ENCODE measurements at places on chromosomes 5 and 9.

DNA sequence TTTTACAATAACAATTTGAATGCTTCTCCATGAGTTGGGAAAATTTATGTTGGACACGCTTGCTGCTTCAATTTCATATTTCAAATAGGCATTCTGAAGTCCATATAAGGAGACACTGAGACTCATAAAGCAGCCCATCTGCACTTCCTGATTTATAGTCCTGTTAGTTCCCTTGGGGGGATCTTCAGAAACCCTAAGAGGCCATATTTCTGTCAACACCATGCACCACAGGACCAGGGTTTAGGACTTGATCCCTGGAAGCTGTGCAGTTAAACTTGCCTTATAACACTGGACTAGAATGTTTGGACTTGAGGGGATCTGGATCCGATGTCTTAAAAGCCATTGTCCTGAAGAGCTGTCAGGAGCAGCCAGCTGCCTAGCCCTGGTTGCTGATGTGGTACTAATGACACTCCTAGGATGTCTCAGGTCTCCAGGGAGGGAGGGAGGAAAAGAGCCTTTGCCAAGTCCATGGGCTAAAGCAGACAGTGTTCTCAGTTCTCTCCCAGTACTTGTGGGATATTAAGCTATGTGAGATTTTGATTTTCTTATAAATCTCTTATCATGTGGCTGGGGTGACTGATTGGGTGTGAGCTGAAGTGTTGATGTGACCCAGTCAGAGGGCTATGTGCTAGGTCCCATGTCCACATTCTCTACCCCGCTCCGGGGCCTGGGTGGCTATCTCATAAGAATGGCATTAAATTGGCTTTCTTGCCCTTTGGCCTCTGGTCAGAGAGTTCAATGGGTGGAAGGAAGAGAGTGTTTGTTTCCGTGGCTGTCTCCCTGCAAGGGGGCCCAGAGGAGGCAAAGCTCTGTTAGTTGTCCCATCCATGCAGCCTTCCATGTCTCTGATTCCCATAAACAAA, 399.8 kb downstream of the OSTF1 start:
- DNase-seq, result no peak

DNA sequence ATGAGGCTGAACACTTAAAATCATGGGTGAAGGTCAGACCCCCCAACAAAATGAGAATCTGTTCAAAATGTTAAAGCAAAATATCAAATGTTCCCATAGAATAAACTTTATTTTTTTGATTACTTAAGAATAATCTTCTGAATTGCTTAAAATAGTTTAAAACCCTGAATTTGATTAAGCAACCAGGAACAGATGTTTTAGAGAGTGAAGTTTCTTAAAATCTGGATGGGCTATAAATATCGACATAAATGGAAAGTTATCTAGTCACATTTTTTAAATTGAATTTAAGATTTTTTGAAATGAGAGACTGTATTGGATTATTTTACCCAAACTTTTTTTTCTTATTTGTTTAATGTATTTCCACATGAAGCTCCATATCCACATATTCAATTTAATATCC, 98.5 kb downstream of the ADAMTS12 start:
- no peak for DNase-seq

- DNase-seq, result no peak
These were observed 502.8 kb downstream of the NTRK2 start for GRCh38 chr9:85172001-85172978.

GRCh38 chr5:173515526-173515925, 100.9 kb downstream of the BOD1 start:
- DNase-seq, result peak; percentile 82

DNA sequence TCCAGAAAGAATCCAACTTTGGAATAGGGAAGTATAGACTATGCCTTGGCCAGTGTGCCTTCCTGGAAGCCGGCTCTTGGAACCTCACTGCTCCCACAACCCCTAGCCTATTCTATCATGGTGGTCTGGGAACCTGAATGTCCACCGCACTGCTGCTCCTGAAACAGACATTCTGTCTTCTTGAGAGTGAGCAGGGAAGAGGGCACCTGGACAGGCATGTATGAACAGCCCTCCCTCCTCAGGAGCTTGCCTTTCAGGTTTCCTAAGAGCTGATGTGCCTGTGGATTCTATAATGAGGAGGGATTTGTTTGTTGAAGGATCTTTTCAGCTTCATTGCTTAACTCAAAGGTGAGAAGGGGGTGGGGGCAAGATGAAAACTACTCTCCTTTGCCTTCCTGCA, 55.1 kb upstream of the XPA start:
- no peak for DNase-seq

- DNase-seq, result peak; percentile 42
These were observed 524 bp downstream of the PRR7 start for GRCh38 chr5:177447066-177447610.

GRCh38 chr9:35495984-35496383, 6.1 kb downstream of the RUSC2 start:
- no peak for DNase-seq

DNA sequence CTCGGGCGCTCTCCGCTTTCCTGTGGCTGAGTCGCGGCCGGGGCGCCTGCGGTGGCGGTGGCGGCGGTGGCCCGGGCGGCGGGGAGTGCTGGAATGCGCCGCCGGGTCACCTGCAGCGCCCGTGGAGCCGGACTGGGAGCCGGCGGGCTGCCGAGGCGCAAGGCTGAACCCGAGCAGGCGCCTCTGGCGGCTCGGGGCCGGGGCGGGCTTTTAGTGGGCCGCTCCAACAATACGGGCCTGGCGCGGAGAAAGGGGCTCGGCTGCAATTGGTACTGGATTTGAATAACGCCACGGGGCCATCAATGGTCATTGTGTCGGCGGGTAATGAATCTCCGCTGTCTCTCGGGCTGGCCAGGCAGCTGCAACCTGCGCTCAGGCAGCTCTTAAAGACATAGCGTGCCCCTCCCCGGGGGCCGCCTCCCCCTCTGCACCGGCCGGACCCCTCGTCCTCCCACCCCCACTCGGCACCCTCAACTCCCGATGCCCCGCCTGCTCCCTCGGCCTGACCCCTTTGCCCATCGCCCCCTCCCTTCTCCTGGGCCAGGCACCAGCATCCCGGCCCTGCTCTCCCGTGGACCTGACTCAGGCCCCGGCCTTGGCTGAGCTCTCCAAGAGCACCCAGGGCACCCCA, 22.1 kb downstream of the URM1 start:
- no peak for DNase-seq

DNA sequence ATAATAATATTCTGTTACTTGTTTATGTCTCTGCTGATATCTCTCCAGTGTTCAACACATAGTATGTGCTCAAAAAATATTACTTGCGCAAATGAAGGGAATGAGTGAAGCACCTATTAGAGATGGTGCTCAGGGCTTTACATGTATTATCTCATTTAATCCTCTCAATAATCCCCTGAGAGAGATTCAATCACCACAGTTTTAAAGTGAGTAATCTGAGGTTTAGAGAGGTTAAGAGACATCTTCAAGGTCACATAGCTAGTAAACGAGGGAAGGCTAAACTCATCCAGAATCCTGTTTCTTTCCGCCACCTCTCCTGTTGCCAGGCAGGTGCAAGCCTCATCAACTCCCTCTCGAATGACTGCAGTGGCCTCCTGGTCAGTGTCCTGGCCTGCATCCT, 82.0 kb downstream of the UGCG start:
- DNase-seq, result no peak

GRCh38 chr5:43075319-43076293, 35.5 kb upstream of the ANXA2R start:
- DNase-seq, result peak; percentile 59

- DNase-seq, result peak; percentile 78
These were observed 77.0 kb downstream of the OXCT1 start for GRCh38 chr5:41793141-41793770.

GRCh38 chr5:58469896-58470295, 10.0 kb upstream of the PLK2 start:
- no peak for DNase-seq

DNA sequence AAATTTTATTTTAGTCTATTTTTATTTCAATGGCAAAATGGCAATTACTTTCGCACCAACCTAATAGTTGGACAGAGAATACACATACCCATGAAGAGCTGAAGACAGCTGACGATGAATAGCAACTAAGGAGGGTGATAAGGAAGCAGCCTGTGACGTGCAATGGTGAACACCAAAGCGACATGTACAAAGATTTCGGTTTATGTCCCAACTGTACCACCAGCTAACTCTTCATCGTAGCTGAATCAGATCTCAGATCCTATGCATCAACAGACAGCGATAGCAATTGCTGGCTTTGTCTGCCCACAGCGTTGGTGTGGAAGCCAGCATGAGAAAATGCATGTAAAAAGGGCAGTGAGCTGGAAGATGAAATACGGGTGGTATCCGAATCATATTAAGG, 130.6 kb upstream of the ANKH start:
- no peak for DNase-seq

DNA sequence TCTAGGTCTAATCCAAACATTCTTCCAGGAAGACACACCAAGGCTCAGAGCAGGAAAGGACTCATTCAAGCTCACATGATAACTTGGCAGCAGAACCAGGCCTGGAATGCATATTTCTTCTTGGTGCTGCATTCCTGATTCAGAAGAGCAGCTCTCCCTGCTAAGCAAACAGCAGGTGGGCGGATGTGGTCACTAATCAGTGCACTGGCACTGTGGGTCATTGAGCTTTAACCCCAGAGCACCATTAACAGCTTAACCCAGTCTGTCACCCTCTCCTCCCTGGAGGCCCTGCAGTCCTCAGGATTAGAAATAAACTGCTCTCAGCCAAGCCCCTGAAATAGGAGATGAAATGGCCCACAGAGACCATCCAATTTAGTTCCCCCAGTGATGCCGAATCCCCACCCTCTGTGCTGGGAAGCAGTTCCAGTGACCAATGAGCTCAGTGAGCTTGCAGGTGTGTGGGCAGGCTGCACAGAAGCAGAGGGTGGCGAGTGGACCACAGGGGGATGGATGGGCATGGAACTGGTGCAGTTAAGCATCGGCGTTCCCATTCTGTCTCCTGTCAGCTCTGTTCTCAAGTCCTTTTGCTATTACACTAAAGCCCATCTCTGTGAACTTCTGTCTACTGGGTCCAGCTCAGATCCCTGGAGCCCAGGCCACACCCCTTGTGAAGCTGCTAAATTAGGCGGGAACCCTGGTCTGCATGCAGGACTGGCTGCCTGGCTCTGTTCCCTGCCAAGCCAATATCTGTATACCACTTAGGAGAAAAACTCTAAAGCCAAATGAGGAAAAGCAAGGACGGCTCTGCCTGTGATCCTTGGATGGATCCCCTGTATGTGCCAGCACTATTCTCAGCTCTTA, 16.6 kb upstream of the MEGF9 start:
- DNase-seq, result peak; percentile 93

DNA sequence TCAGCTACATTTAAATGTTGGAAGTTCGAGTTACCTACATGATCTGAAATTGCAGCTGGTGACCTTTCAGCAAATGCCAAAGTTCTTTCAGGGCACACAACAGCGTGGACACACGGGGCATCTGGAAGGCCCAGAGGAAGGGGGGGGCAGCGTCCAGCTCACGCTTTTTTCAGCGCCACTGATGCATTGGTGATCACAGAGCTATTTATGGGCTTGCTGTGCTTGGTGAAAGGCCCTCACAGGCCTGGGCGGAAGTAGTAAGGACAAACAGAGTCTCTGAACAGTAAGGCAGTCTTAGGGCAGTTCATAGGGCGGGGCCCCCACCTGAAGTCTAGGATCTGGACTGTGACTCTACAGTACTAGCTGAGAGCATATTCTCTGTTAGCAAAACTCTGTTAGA, 6.6 kb upstream of the FBP2 start:
- no peak for DNase-seq

GRCh38 chr9:98842510-98842909, 35.0 kb downstream of the GALNT12 start:
- DNase-seq, result no peak

DNA sequence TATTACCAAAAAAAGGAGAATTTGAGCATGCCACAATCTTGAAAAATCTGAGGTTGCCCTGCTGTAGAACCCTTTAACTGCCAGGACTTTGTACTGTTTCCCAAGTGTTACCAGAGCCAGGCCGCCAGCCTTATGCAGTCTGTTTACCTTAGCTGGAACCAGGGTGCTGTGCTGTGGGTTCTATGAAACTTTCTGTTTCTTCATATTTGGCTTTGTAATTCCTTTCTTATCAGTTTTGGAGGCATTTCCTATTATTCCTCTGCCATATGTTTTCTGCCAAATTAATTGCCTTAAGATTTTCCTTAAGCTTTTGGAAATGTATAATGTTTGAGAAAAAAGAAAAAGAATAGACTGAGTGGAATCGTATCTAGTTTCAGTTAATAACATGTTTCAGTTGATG, 2.1 kb downstream of the S1PR3 start:
- peak; percentile 60 for DNase-seq

GRCh38 chr9:77569335-77569734, 78.8 kb downstream of the GNA14 start:
- no peak for DNase-seq

DNA sequence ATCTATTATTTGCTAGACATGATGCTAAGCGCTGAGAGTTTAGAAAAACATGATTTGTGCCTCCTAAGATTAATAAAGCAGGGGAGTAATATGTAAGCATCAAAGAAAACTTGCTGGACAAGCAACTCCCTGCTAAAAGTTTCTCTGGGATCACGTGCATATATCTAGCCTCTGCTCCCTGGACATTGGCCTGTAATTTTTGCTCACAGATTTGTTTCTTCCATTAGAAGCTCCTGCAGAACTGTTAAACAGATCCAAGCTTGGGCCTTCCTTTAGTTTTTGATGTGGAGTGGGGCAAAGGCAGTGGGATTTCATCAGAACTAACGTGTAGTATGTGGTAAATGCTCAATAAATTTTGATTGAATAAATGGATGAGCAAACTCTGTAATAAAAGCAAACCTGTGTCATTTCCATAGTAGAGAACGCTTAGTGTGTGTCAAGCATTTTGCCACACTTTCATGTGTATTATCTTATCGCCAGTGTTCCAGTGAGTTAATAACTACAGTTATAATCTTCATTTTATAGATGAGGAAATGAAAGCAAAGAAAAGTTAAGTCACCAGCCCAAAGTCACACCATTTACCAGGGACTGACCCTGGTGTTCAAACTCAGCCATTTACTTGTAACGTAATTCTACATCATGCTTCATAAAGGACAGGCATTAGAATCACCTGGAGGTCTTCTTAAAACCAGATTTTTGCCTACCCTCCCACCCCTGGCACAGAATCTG, 100.3 kb downstream of the PCSK5 start:
- DNase-seq, result no peak

DNA sequence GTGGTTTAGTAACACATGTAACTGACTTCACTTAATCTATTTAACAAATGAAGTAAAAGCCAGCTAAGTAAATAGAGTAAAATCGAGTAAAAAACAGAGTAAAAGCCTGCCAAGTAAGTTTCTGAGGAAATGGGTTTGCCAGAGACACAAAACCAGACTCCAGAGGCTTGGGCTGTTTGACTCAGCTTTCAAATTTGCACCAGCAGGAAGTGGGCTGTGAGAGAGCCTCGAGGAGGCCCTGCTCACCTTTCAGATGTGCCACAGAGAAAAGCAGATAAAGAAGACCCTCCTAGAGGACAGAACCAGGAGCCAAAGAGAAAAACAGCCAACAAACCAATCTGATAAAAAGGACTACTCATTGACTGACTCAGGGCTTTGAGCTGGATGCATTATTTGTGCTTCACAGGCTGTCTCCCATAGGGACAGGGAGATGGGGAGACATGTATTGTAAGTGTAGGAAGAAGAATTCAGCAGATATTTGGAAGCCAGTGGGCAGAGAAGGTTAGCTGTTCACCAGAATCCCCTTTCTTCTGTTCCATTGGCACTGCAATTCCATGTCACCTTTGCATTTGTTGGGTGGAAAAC, 14.4 kb upstream of the AMACR start:
- DNase-seq, result peak; percentile 54
